ENCODE measurements at places on chromosomes 13 and 19.

- no peak for DNase-seq
Observed at GRCh38 chr13:111881700-111882099, 185.2 kb upstream of the SOX1 start.

DNA sequence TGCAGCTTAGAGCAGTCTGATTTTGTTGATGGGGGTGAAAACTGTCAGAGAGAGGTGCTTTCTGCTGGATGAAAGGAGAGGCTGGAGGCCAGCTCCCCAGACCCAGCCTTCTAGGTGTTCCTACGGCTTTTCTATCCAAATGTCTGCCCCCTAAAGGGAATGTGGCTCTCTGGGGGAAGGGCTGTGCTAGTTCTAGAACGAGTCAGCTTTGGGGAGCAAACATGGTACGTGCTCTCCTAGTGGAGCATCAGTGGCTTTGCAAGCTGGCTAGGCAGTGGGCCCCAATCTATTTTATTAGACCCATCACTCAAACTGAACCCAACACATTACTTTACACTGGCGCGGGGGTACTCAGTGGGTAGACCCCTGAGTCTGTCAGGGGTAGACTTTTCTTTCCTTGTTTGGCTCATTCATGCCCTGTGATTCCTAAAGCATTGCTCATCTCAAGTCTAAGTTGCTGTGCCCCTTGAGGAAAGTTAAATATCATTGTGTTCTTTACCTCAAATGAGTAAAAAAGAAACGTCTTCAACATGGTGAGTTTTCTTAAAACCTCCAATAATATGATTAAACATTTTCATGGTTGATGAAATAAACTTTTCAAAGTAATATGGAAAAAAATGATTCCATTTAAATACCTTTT is 254.9 kb downstream of the DLEU7 start:
- DNase-seq, result no peak

GRCh38 chr19:4077800-4078684 is 11.3 kb upstream of the ZBTB7A start:
- DNase-seq, result no peak

GRCh38 chr19:906480-906879 is 6.5 kb downstream of the R3HDM4 start:
- no peak for DNase-seq

DNA sequence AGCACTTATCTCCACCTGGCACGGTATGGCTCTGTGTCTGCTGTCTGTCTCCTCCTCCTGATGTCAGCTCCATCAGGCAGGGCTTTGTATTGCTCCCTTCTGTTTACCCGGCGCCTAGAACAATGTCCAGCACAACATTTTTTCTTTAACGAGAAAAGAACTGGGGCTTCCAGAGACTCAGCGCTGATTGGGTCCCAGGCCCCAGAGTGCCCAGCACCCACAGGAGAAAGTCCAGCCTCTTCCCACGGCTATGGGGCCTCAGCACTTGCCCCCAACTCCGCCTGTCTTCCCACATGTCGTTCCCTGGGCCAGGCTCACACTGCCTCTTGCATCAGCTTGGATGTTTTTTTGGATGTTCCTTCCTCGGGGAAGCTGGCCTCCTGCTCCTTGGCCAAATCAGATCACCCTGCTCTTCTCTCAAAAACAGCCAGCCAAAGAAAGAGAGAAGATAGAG is 6.9 kb downstream of the MYPOP start:
- no peak for DNase-seq

DNA sequence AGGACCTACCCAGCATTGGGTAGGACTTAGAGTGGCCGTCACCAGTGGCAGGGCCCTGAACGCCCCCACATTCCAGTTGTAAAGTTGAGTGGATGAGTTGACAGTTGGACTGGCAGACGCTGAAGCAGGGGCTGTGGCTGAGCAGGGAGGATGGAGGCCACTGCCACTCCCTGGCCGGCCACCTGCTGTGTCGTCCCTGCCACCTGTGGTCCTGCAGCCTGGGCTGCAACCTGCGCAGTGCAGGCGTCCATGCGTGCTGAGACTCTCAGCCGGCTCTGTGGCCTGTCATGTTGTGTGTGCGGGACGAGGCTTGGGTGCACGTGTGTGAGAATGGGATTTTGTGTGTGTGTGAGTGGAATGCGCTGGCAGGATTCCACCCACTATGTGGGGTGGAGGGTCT is 80.8 kb downstream of the SCGB2B2 start:
- no peak for DNase-seq

GRCh38 chr13:54709546-54709945 is 1680.9 kb downstream of the OLFM4 start:
- no peak for DNase-seq

- DNase-seq, result no peak
Observed at GRCh38 chr13:107650081-107650701, 565.1 kb downstream of the LIG4 start.

- no peak for DNase-seq
Observed at GRCh38 chr13:82593239-82593638, 1289.0 kb downstream of the SLITRK1 start.

- DNase-seq, result no peak
Observed at GRCh38 chr13:99353836-99354235, 46.6 kb upstream of the GPR183 start.

DNA sequence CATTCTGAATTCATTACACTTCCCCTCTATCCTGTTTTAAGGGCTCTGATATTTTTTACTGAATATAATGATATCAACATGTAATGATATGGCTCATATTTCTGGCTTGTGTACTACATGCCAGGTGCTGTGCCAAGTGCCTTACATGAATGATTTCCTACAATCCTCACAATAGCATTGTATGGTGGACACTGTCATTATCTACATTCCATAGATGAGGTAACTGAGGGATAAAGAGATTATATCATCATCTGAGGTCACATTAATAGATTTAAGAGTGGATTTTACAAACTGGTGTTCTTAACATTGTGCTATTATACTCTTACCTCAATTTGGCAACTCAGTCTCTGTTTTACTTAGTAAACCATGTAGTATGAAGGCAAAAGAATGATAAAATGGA is 502.0 kb downstream of the LIG4 start:
- no peak for DNase-seq

- no peak for DNase-seq
Observed at GRCh38 chr13:80054806-80055205, 286.1 kb downstream of the SPRY2 start.
